ENCODE measurements at places on chromosomes 11 and 22. TPM values are rescaled to one million over a fixed set of nuclear protein-coding genes. Genes with fewer than 3 reads are reported as not detected.

GRCh38 chr11:60809249-60809648 lies 24.1 kb downstream of the MS4A10 start:
- no peak for DNase-seq

DNA sequence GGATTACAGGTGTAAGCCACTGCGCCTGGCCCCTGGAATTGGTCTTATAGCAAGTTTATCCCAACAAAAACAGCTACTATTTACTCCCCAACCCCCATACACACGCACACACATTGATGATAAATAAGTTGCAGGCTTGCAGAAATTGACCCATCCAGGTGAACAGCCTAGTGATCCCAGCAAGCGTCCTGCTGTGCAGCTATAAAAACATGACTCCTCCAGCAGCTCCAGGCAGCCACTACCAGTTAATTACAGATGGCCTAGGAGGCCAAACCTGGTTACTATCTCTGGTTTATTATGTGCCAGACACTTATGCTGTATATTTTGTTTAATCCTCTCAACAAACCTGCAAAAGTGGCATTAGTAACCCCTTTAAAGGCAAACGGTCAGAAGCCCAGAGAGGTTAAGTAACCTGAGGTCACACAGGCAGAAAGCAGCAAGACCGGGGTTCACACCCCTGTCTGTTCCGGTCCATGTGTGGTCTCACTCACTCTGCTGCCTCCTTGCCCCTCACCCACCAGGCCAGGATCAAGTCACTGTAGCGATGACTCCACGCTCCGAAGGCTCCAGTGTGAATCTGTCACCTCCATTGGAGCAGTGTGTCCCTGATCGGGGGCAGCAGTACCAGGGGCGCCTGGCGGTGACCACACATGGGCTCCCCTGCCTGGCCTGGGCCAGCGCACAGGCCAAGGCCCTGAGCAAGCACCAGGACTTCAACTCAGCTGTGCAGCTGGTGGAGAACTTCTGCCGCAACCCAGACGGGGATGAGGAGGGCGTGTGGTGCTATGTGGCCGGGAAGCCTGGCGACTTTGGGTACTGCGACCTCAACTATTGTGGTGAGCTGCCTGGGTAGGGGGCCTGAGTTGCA lies 6.6 kb downstream of the F2 start:
- no peak for DNase-seq

- no peak for DNase-seq
Measured at GRCh38 chr11:128239306-128239705, 348.1 kb downstream of the ETS1 start.

DNA sequence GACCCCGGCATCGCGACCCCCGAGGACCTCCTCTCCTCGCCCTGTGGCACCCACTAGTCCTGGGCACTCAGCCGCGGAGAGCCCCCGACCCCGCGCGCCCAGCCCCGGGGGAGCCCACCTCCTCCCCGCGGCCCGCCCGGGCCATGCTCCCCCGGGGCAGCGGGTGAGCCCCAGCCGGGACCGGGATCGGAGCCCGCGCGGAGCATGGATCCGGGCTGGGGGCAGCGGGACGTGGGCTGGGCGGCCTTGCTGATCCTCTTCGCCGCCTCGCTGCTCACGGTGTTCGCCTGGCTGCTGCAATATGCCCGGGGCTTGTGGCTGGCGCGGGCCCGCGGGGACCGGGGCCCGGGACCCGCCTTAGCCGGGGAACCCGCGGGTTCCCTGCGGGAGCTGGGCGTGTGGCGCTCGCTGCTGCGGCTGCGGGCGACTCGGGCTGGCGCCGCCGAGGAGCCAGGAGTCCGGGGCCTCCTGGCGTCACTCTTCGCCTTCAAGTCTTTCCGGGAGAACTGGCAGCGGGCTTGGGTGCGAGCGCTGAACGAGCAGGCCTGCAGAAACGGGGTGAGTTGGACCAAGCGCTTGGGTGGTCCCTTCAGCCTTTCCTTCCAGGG lies 498 bp downstream of the C2CD2L start:
- peak; percentile 48 for DNase-seq

DNA sequence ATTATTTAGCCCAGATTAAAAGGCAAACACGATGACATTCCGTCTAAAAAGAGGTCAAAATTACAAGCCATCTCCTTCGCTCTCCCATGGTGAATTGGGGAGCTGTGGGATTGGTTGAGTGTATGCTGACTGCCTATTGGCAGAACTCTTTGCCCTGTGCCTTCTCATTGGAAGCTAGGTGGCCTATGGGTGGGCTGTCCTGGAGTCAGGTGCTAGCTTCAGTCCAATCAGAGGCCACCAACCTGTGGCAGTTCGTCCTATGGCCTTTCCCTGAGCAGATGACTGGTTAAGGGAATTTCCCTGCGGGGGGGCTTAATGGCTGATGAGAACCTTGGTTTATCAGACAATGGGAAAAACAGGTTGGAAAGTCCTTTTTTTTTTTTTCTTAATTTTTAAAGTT lies 3.2 kb upstream of the MTMR3 start:
- DNase-seq, result peak; percentile 16

The KIF18A gene
- total RNA-seq, result 12.5 TPM

The PVALB gene
- not detected for total RNA-seq

The C1QTNF4 gene
- total RNA-seq, result not detected

The WNT11 gene
- not detected for total RNA-seq

All from GM23248 (cell line).